LHCN-M2 (cell line): ENCODE measurements at places on chromosomes 13 and 19. TPM values are rescaled to one million over a fixed set of nuclear protein-coding genes. Genes with fewer than 3 reads are reported as not detected.

GRCh38 chr19:3213159-3213558 lies 11.3 kb upstream of the CELF5 start:
- no peak for DNase-seq

DNA sequence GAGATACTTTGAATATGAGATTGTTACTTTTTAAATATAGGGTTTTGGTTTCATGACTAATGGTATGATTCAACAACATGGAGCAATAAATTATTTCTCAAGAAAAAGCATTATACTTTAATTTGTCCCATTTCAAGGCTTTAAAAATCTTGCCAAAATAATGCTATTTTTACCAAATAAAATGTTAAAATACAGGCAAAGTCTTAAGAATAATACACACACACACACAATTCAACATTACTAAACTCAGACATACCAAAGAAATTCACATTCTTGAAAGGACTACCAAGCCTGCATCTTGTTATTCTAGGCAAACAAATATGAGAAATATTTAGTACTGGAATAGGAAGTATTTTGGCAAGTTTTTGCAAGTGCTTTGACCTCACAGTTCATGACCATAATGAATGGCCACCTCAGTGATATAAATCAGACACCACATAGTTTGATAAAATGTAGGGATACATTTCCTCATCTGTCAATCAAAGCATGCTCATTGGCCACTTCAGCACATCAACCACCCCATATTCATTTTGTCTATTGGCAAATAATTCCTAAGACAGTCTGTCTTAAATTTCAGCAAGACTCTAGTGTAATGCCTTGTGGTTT lies 107.2 kb downstream of the NALCN start:
- DNase-seq, result peak; percentile 70

GRCh38 chr13:107324416-107325204 lies 756.7 kb upstream of the ARGLU1 start:
- DNase-seq, result no peak

Gene ICAM5
- total RNA-seq, result 4.0 and 8.0 TPM in 2 replicates

DNA sequence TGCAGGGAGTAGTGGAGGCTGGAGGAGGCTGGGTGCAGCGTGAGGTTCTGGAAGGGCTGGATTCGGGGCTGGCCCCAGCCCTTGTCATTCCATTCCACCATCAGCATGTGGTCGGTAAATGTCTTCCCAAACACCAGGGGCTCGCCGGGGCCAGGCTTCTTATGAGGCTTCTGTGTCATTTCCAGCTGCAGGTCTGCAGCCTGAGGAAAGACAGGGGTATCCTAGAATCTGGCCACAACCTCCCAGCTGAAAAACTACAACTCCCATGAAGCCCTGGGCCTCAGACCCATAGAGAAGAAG lies 4.4 kb downstream of the BCAT2 start:
- no peak for DNase-seq

DNA sequence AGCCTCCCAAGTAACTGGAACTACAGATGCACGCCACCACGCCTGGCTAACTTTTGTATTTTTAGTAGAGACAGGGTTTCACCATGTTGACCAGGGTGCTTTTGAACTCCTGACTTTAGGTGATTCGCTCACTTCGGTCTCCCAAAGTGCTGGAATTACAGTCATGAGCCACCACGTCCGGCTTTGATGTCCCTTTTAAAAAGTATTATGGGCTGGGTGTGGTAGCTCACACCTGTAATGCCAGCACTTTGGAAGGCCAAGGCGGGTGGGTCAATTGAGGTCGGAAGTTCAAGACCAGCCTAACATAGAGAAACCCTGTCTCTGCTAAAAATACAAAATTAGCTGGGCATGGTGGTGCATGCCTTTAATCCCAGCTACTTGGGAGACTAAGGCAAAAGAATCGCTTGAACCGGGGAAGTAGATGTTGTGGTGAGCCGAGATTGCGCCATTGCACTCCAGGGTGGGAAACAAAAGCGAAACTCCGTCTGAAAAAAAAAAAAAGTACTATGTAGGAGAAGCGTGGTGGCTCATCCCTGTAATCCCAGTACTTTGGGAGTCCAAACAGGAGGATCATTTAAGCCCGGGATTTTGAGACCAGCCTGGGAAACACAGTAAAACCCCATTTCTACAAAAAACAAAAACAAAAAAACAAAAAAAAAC lies 22.8 kb upstream of the ERVV-1 start:
- peak; percentile 17 for DNase-seq

DNA sequence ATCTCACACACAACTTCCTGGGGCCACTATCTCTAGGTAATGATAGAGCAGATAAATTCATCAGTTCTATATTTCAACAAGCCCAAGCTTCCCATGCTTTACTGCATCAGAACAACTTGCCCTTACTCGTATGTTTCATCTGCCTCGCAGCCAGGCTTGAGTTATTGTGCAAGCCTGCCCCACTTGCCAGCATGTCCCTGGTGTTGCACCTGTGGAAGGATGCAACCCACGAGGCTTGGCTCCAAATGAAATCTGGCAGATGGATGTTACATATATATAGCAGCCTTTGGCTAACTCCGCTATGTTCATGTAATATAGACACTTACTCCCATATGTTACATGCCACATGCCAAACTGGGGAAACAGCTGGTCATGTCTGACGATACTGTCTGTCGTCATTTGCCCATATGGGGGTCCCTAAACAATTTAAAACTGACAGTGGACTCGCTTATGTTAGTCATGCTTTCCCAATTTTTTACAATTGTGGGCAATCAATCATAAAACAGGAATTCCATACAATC lies 6.2 kb downstream of the ERVK3-1 start:
- no peak for DNase-seq

Gene ZNF761
- 11.8 and 16.1 TPM in 2 replicates for total RNA-seq

- no peak for DNase-seq
Measured at GRCh38 chr13:39818953-39819352, 163.5 kb downstream of the COG6 start.

GRCh38 chr19:46040952-46041500 lies at the start of gene IGFL4:
Gene IGFL4 (minus strand): TSS chr19:46041002. CDS start chr19:46040962, 40 bp downstream.
- no peak for DNase-seq

DNA sequence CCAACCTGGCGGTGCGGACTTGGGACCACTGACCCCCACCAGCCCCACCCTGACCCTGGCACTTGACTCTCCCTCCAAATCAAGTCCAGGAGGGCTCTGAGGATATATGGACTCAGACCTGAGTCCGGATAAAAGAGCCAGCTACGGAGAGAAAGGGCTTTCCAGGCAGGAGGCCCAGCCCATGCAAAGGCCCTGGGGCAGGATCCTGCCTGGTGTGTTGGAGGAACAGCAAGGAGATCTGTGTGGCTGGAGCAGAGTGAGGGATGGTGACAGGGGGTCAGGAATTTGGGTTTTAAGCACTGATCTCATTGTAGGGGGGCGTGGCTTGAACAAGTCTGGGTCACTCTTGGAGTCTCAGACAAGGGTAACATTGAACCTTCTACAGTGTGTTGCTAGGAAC lies 474 bp upstream of the ZNRF4 start:
- DNase-seq, result no peak

Gene MAB21L1
- total RNA-seq, result 0.06 TPM in 1 of 2 replicates, not detected in the other

- no peak for DNase-seq
Measured at GRCh38 chr13:106480351-106480910, 55.0 kb downstream of the EFNB2 start.

GRCh38 chr19:1153891-1154730 lies 20.0 kb downstream of the SBNO2 start:
- DNase-seq, result no peak

Gene ZNF208
- 1.5 TPM in 1 of 2 replicates, not detected in the other for total RNA-seq

GRCh38 chr19:38151242-38151641 lies 72.8 kb downstream of the DPF1 start:
- no peak for DNase-seq

GRCh38 chr19:38654628-38655055 lies 7.2 kb downstream of the ACTN4 start:
- DNase-seq, result peak; percentile 77

Gene RFXAP
- total RNA-seq, result 1.2 and 1.7 TPM in 2 replicates

Gene PDE4A
- total RNA-seq, result 1.9 and 2.0 TPM in 2 replicates

Gene TFPT
- total RNA-seq, result 14.2 and 15.2 TPM in 2 replicates

DNA sequence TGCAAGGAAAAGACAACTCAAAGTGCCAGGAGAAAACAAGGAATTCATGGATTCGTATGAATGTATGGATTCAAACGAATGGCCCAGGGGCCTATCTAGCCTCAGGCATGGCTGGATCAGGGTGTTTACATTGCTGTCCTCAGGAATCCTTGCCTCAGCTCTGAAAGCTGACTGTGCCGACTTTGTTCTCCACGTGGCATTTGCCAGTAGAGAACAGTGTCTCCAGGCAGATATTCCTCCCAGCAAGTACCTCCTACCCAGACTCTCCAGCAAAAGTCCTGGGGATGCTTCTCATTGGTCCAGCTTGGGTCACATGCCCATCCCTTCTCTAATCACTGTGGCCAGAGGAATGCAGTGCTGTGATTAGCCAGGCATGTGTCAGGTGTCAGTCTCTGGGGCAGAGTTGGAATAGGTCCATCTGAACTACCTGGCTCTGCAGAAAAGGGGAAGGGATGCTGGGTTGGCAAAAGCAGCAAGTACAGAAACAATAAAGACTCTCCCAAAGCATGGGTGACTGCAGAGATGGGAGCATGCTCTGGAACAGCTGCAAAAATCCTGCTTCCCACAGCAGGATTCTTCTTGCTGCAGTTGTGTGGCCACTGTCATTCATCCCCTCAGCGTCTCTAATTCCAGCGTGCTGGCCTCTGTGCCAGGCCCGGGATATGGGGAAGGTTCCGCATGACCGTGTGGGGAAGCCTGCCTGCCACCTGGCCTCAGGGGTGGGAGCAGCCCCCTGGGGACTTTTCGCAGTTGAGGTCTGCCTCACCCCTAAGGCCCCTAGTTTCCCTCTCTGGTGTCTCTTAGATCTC lies 30.0 kb downstream of the CCNE1 start:
- peak; percentile 47 for DNase-seq

Gene CCDC70
- total RNA-seq, result not detected in 2 replicates

DNA sequence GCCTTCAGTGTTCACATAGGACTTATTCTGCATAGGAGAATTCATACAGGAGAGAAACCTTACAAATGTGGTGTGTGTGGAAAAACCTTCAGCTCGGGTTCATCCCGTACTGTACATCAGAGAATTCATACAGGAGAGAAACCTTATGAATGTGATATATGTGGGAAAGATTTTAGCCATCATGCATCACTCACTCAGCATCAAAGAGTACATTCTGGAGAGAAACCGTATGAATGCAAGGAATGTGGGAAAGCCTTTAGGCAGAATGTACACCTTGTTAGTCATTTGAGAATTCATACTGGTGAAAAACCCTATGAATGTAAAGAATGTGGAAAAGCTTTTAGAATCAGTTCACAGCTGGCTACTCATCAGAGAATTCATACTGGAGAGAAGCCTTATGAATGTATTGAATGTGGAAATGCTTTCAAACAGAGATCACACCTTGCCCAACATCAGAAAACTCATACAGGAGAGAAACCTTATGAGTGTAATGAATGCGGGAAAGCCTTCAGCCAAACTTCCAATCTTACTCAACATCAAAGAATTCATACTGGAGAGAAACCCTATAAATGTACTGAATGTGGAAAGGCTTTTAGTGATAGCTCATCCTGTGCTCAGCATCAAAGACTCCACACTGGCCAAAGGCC lies 13.4 kb upstream of the ZFP28 start:
- DNase-seq, result no peak

- DNase-seq, result no peak
Measured at GRCh38 chr13:73954808-73955207, 179.4 kb downstream of the KLF12 start.

GRCh38 chr19:12899891-12900518 lies 9.0 kb downstream of the GCDH start:
- DNase-seq, result no peak

Gene SIGLEC7
- not detected in 2 replicates for total RNA-seq

Gene IFI30
- total RNA-seq, result 3.3 and 13.0 TPM in 2 replicates

Gene ZNF628
- total RNA-seq, result 2.7 and 9.2 TPM in 2 replicates

- DNase-seq, result peak; percentile 46
Measured at GRCh38 chr19:56076498-56076897, 44.6 kb downstream of the ZNF787 start.

GRCh38 chr19:30406220-30407067 lies 34.3 kb downstream of the ZNF536 start:
- no peak for DNase-seq

Gene KLK8
- not detected in 2 replicates for total RNA-seq

DNA sequence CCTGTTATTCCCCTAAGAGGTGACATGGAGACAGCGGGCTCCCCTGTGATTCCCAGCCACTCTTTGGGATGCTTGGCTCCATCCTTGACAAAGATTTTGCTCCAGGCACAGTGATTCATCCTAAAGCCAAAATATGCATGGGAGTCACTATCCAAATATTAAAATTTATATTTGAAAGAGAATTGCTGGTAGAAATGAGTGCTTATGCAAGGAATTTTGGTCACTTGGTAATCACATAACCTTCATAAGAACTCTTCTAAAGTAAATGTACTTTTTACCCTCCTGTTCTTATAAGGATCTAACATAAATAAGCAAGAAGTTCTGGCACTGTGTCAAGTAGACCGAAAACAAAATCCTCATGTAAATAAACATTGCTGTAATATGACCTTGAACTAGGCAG lies 385.8 kb downstream of the ITGBL1 start:
- DNase-seq, result no peak

Gene CHST8
- not detected in 2 replicates for total RNA-seq

GRCh38 chr13:48709213-48709612 lies 55.5 kb downstream of the CYSLTR2 start:
- no peak for DNase-seq

- DNase-seq, result no peak
Measured at GRCh38 chr13:112893570-112894422, 75.2 kb upstream of the MCF2L start.

DNA sequence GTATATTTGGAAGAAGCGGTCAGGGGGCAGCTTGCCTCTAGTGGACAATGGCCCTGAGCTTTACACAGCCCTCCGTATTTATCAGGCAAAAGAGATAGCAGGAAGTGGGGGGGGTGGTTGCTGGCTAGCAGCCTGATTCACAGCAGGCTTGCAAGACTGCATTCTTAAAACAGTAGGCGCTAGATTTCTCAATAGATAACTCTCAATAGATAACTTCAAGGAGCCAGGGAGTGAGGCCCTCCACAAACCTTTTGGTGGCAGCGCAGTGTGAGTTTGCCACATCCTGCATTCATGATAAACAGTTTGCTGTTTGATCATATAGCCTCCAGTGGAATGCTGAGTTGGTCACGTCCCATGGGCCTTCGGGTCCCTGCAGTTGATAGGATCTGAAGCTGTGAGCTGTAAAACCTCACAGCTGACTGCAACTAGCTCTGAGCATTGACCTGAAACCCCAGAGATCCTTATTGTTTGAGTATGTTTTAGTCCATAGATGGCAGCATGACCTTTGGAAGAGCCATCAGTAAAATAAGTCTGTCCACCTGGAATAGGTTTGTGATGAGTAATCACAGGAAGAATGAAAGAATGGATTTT lies 12.2 kb downstream of the FPR3 start:
- DNase-seq, result no peak

GRCh38 chr13:74114202-74114601 lies 20.0 kb downstream of the KLF12 start:
- peak; percentile 46 for DNase-seq
